ENCODE measurements at places on chromosomes 2 and 18.

GRCh38 chr2:197675711-197676188 is 363 bp upstream of the RFTN2 start:
- no peak for DNase-seq

DNA sequence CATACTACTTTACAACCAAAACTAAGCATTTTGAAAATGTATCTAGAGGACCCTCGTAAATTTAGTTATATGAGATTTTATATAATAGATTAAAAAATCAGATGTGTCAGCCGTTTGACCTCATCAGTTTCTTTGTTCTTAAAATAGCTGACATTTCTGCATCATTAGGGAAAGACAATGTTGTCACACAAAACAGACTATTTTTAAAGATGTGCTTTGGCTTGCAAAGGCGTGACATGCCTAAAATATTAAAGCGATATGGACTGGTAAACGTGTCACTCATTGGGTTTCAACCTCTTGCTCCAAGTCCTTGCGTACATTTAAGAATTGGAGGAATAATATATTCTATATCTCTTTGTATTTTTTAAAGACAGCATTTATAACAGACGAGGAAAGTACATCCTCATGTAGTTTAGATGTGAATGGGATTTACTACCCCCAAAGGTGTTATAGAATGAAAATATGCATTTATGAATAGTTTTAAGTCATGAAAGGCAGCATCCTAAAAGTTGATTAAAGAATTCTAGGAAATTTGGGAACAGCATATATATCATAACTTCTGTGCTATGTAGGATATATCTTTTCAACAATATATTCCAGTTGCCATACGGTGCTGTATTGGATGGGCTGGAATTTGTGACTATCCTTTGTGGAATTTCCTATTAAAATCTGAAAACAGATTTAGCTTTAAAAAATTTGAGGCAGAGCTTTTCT is 3.8 kb downstream of the MYL12A start:
- no peak for DNase-seq

- no peak for DNase-seq
Observed at GRCh38 chr2:223104336-223105132, 52.5 kb downstream of the KCNE4 start.

DNA sequence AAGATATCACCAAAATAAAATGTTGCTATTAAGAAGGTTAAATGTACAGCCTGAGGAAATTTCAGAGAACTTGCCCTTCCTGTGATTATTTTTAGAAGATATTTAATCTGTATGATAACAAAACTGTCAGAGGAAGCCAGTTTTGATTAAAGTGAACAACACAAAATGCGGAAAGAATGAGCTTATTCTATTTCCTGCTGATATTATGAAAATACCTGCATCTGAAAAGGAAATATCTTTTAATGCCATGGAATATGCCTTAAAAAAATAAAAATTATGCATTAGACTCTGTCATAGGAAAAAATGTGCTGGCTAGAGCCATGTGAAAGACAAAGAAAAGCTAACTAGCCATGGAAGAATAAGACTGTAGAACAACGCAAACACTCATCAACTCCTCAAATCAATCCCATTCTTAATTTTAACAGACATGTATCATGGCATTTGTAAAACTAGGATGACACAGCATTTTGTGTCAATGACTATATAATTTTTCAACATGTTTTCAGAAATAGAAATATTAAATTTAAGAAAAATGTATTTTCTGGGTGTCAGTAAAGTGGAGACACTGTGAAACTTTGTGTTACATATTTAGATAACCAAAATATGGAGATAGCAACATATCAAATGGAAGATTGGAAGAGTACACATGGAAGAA is 1768.2 kb downstream of the SUCLG1 start:
- no peak for DNase-seq

DNA sequence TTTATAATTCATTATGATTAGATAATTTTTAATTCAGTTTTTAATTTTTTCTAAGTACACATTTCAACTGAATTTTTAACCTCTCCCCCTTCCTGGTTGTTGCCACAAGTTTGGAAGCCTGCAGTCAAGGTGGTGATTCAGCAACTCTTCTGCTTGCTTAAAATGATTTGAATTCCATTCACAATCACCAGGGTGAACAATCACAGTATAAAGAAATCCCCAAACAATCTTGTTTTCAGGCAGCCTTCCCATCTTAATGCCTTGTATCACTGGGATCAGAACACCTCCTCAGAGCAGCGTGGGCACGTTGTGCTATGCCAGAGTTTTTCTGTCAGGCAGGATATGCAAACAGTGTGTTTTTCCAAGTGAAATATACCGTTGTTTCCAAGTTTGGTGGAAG is 46.7 kb upstream of the BARD1 start:
- DNase-seq: no peak

DNA sequence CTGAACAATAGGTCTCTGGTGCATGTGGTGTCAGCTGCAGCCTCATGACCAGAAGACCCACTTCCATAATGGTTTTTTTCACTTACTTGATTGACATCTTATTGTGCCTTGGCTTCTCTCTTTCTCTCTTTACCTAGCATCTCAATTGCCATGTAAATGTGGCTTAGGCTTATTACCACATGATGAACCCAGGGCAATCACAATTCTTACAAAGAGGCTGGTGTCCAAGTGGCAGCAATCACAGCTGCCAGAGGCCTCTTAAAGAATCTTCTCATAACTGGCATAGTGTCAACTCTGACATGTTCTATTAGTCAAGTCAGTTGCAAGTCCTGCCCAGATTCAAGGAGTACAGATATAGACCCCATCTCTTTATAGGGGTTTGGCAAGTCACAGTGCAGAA is 1224.8 kb downstream of the SUCLG1 start:
- DNase-seq: no peak

DNA sequence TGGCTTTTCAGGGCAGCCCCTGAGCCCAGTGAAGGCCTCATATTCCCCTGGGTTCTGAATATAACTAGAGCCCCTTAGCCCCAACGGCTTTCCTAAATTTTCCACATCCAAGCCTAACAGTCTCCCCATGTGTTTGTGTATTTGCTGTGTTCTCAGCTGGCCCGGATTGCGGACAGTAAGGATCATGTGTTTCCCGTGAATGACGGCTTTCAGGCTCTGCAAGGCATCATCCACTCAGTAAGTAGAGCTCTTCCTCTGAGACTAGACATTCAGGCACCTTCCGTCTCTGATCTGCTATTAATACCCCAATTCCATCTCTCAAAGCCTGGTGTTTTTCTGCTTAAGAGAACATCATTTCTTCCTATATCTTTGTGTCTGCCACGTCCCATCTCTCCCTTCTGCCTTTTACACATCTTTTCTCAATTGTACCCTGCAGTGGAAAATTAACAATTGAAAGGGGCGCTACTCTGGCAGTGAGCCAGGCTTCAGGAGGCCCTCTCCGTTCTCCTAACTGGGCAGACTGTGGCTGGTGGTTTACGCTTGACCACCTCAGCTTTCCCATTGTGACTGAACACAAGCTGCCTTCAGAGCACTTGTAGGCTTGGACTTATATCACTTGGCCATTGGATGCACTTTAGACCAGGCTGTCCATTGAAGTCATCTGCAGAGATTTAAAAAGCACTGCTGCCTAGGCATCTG is 64.4 kb downstream of the ANTXR1 start:
- no peak for DNase-seq

- DNase-seq: no peak
Observed at GRCh38 chr2:163859951-163860350, 124.1 kb upstream of the FIGN start.

- DNase-seq: no peak
Observed at GRCh38 chr18:21241301-21242048, 557 bp upstream of the GREB1L start.

DNA sequence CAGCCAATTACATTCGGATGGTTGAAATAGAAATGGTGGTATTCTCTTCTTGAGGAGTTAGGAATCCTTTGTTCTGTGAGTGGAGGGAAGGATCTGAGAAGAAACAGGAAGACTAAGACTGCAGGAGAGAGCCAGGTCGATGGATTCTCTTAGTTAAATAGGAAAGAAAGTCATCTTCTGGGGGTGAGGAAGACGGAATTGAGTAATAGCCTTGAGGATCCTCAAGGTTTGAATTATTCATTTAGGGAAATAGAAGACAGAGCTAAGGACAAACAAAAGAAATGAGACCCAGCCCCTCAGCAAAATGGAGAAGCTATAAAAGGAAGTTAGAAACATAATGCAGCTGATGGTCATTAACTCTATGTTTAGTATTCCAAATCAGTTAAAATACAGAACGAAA is 1.8 kb downstream of the LAPTM4A start:
- no peak for DNase-seq

DNA sequence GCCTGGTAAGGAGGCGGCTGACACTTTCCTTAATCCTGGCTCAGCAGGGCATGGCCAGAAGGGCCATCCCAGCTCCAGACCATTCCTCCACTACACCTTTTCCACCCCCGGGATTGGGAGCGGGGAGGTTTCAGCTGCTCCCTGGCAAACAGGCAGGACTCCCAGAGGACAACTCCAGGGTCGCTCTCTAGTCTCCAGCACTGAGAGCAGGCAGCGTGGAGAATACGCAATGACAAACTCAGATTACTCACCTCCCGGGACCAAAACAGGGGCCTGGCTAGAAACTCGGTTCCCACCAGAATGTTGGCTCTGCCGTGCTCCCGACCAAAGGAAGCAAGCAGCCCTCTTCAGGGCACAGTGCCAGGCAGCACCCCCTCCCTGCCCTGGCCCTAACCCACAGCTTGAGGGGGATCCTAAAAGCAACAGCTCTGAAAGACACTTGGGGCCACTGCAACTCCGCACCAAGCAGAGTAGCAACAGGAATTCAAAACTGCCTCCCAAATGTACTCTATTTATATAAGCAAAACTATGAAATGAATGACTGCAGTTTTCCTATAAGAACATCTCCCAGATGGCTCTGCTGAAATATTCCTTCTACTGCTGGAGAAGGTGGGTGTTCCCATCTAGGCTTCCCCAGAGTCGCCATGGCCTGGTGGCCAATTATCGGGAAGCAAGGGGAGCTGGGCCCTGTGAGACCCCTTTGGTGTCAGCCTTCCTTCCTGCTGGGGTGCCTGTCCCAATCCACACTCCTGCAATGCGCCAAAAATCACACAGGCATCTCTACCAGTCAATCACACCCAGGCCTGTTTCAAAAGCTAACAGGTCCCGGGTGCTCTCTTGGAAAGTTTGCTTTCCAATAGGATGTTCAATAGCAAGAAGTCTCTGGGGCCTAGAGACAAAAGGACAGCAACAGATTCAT is 61.2 kb upstream of the POMC start:
- no peak for DNase-seq

- DNase-seq: peak; percentile 51
Observed at GRCh38 chr18:8705961-8706790, 820 bp downstream of the MTCL1 start.

DNA sequence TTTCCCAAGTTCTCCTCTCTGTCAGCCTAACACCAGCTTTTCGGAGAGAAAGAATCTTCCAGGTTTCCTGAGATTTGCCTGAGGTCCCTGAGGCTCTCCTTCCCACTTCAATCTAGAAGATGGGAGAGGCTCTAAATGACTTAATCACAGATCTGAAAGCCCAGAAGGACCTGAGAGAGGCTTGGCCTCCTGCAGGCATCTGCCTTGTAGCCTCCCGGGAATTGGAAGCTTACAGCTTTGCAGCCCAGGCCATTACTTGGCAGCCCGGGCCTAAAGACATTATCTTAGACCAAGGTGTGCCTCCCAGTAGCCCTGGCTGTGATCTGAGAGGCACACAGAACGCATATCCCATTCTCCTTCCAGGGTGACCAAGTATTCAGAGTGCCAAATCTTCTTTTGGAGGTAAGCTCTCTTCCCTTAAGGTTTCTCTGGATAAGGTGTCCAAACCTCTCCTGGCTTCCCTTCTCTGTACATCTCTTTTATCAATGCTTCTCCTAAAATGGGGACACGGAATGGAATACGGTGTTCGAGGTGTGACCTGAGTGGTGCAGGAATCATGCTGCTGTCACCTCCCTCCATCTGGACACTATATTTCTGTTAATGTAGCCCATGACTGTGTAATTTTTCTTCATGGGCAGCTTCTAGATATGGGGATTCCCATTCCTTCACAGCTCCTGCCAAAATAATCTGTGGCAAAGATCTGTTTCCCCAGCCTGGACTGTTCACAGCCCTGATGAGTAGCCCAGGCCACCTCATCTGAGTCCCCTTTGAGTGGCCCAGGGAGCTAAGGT is 16.0 kb downstream of the CTIF start:
- DNase-seq: no peak

DNA sequence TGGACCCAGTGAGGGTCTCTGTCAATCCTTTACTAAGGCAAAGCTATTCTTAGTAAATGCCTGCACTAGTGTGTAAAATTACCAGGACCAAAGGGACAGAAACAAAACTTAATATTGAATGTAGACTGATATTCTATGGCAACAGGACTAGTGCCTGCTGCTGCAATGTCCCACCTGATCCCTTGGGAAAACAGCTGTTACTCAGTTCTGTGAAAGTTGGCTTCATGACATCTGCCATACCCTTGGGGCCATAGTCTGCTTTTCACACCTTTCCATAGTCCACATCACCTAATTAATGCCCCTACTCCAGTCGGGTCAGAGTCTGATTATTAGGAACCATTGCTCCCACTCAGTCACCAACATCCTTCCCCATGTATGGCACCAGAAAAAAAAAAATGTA is 14.5 kb downstream of the DNAJC27 start:
- DNase-seq: no peak

DNA sequence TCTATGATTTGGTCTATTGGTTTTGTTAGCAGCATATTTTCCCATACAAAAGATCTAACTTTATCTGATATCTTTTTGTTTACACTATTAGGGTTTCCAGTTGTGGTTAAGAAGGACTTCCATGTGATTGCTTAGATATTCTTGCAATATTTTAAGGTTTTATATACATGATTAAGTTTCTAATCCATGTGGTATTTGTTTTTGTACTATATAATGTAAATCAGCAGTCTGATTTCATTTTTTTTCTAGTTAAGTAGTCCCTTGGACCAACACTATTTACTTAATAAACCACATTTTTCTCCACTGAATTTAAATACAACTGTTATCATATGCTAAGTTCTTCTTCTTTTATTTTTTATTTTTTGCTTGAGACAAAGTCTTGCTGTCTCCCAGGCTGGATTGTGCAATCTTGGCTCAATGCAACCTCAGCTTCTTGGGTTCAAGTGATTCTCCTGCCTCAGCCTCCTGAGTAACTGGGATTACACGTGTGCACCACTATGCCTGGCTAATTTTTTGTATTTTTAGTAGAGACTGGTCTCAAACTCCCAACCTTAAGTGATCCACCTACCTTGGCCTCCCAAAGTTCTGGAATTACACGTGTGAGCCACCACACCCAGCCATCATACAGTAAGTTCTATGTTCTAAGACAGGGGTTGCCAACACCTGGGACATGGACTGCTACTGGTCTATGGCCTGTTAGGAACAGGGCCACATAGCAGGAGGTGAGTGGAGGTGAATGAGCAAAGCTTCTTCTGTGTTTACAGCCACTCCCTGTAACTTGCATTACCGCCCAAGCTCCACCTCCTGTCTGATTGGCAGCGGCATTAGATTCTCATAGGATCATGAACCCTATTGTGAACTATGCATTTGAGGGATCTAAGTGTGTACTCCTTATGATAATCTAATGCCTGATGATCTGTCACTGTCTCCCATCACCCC is 58.5 kb upstream of the RAB27B start:
- DNase-seq: no peak

DNA sequence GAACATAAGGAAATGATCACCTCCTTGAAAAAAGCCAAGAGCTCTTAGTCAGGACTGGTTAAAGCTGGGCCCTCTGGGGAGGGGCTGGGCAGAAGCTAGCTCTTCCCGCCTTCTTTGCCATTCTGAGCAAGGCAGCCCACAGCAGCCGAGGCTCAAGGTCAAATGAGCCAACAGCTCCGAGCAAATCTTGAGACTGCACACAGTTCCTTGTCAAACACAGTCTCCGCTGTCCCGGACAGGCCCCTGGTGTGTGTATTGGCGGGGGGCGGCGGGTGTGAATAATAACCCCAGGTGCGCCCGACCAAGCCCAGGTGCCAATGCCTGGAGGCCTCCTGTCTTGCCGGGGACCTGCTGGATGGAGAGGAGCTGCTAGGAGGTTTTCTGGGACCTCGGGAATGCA is 46.4 kb upstream of the ACAA2 start:
- DNase-seq: no peak

All from stimulated activated naive CD4-positive, alpha-beta T cell (primary cell).